ENCODE measurements at places on chromosomes 13 and 19.

- DNase-seq, result no peak
Measured at GRCh38 chr19:821825-822503, at the start of gene PLPPR3. Gene PLPPR3, minus strand, starts transcription at chr19:821955. Its CDS starts 396 bp downstream, at chr19:821559.

DNA sequence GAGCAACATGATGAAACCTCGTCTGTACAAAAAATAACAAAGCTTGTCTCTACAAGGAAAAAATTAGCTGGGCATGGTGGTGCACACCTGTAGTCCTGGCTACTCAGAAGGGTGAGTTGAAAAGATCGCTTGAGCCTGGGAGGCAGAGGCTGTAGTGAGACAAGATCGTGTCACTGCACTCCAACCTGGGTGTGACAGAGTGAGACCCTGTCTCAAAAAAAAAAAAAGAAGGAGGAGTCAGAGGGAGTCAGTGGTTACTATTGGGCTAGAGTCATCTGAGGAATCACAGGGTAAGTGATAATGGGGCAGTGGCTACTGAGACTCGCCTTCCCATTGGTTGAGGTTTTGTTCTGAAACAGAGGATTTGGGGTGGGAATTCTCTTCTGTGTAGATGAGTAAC lies 1.9 kb upstream of the GPI start:
- DNase-seq, result no peak

- no peak for DNase-seq
Measured at GRCh38 chr13:85586856-85587255, 212.4 kb downstream of the SLITRK6 start.

DNA sequence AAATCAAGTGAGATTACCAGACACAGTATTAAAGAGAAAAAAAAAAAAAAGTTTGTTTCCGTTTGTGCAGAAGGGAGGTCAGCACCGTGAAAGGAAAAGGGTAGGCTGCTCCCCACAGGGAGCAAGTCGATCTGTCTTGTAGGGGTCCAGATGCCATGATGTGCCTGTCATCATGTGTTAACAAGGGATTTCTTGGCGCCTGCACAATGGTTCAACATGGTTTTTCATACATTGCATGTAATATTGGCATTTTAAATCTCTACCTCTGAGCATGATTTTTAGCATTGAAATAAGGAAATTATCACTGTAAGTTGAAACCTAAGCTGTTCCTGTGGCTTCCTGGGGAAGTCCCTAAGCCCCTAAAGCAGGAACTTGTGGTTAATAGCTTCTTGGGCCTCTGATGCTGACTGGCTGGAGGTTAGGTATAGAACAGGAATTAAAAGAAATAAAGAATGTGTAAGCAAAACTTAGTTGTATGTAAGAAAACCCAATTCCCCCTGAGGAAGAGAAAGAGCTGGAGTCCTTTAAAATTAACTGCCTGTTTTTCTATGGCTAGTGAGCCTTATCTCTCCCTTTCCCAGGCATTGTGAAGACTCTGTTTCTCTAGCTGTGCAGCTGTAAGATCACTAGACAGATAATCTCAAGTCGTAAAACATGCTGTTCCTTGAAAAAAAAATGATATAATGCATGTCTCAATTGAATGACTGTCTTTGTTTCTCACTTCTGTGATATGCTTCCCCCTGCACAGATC lies 7.4 kb upstream of the FCGBP start:
- no peak for DNase-seq

- no peak for DNase-seq
Measured at GRCh38 chr13:59279028-59279427, 884.7 kb downstream of the DIAPH3 start.

DNA sequence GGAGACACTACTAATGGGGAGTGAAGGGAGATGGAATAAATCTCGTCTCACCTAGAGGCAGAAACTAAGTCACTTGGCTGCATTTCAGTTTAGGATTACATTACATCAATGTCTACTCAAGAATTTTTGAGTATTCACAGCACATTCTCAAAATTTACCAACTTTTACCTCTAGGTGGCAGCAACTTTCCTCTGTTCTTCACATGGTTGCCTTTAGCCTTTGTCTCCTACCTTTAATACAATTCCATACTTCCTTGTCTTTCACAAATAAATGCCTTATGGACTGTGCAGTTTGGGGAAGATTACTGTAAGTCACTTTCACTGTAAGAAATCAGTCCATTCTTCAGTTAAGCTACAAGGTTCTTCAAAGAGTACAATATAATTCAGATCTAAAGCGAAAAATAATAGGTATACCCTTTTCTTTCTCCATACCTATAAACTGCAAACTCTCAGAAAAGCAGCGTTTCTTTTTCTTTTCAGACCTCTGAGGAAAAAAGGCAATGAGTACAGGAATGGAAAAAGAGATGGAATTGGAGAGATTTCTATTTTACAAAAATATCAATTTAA lies 379.4 kb downstream of the KLF12 start:
- peak; percentile 54 for DNase-seq

DNA sequence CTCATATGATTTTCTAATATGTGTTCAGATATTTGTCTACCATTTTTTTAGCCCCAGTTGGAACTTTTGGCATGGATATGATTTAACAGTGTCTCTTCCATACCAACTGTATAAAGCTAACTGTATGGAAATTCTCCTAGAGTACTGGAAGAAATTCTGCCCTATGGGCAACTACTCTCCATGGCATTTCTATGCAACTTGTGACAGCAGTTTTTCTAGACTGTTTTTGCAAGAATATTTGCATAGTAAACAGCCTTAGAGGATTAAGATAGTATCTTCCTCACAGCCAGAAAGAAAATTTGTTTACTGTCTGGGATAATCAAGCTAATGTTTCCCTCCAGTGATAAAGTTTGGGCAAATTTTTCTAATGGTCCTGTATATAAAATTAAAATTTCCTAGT lies 119.9 kb upstream of the PCDH17 start:
- DNase-seq, result no peak

- no peak for DNase-seq
Measured at GRCh38 chr13:108086678-108087077, 128.7 kb downstream of the LIG4 start.

DNA sequence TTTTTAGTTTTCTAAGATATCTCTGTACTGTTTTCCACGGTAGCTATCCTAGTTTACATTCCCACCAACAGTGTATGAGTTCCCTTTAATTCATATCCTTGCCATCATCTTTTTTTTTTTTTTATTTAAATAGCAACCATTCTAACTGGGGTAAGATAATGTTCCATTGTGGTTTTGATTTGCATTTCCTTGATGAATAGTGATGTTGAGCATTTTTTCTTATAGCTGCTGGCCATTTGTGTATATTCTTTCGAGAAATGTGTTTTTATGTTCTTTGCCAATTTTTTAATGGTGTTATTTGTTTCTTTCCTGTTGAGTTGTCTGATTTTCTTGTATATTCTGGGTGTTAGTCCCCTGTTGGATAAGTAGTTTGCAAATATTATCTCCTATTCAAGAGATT lies 454.8 kb downstream of the DACH1 start:
- no peak for DNase-seq
